ENCODE measurements at places on chromosomes 13 and 19.

DNA sequence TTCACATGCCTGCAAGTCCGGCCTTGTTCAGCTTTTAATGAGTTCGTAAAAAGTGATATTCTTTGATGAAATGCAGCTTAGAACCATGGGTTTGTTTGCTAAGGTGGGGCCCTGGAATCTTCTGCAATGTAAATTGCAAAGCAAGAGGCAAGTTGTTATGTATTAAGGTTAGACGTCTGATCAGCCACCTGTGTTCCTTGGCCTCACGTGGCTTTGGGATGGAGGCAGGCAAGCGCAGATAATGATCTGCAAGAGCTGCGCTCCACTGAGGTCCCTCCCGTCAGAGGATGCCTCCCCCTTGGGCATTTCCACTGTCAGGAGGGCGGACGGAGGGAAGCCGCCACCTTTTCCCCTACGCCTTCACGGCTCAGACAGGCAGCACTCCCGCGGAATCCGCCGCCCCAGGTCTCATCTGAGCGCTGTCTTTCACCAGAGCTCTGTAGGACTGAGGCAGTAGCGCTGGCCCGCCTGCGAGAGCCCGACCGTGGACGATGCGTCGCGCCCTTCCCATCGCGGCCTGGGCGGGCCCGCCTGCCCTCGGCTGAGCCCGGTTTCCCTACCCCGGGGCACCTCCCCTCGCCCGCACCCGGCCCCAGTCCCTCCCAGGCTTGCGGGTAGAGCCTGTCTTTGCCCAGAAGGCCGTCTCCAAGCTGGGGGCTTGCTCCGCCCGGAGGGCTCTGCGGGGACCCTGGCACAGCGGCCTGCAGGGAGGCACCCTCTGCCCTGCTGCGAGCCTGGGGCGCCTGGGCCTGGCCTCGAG, 110.9 kb downstream of the CRYL1 start:
- no peak for DNase-seq

- DNase-seq: no peak
Measured at GRCh38 chr13:35764326-35765015, 288.0 kb upstream of the MAB21L1 start.

GRCh38 chr19:13946414-13946813, 5.9 kb upstream of the DCAF15 start:
- DNase-seq: no peak

GRCh38 chr13:104301171-104301975, 1235.2 kb upstream of the SLC10A2 start:
- DNase-seq: no peak

- DNase-seq: no peak
Measured at GRCh38 chr19:40797963-40798682, 868 bp upstream of the EGLN2 start.

DNA sequence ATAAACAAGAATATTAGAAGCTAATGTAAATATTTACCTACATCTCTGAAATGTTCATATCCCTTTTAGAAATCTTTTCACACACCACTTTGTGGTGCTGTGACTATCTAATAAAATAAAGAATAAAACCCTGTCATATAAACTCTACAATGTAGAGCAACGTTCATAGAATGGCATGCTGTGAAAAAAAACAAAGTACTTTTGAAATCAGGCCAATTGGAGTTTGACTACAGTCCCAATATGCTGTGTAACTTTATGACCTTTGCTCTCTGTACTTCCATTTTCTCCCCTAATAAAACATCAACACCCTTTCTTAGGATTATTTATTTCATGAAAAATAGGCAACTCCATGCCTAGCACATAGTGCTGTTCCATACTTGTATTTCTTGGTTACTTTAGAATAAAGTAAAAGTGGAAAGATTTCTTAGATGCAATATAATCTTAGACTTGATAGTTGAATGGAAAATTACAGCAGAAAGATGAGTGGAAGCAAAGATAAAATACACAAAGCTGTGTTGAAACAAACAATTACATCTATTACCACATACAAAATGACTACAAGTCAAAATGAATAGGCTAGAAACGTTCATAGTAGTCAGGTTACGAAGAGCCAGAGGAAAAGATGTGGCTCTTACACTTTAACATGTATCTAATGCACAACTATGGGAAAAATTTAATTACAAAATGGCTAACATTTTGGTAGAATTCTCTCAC, 613.2 kb upstream of the SLITRK5 start:
- no peak for DNase-seq

DNA sequence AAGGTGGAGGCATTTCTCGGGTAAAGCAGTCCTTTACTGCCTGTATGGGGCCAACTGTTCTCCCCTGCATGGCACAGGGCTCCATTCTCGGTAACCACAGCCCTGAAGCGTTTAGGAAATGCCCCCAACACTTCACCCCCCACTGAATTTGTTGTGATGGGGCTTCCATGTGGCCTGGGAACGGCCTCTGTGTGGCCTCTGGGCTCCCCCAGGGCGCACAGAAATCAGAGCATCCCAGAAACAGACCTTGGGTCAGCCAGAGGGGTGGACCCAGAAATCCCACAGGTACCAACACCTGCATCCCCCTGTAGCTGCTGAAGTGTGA, 153.7 kb upstream of the VSTM2B start:
- DNase-seq: no peak

GRCh38 chr19:1247748-1248138, 640 bp upstream of the MIDN start:
- no peak for DNase-seq

DNA sequence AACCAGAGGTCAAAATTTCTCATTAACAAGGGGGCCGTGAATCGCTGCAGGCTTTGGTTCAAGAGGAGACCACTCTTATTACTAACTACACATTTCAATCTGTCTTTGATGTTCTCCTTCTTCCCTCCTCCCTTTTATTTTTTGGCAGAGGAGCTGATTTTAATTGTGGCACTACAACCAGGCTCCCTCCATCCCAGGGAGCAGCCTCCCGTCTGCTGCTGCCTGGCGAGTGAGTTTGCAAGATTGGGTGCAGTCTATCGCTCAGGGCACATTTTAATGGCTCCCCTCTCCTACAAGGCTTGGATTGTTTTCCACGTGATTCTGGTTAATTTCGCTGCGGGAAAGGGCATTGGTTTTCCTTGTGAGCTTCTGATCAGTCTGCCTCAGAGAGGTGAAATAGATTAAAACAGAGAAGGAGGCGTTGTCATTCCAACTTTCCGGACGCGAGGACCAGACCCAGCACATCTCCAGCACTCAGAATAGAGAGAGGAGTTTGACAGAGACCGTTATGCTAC, 81.4 kb downstream of the KCTD15 start:
- DNase-seq: no peak

DNA sequence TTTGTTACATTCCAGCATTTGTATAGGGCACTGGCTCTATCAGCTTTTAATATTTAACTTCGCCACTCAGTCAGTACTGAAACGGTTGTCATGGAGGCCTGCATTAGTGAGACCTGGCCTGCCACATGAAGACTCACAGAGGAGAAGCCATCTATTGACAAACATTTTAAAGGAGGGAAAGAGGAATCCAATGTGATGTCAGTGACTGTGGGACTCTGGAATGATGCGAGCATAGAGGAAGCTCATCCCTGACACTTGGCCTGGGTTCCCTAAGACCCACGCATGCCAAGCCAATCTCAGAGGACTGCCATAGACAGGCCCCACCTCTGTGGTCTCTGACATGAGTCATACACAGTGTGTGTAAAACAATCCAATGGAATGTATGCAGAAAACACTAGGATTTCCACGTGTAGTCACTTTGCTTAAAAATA, 7.9 kb upstream of the DPY19L3 start:
- DNase-seq: no peak

DNA sequence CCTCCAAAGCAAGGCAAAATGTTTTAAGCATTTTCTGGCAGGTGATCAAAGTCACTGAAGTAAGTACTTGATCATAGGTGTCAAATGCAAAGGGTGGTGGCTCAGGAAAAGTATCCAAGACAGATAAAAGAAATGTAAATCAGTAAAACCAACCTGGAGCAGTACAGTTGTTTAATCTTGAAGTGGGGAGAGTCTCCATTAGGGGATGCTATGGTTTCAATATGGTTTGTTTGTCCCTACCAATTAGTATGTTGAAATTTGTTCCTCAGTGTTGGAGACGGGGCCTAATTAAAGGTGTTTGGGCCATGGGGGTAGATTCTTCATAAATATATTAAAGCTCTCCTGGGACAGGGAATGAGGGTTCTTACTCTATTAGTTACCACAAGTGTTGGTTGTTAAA, 1781.7 kb upstream of the PRR20A start:
- peak; percentile 6 for DNase-seq

DNA sequence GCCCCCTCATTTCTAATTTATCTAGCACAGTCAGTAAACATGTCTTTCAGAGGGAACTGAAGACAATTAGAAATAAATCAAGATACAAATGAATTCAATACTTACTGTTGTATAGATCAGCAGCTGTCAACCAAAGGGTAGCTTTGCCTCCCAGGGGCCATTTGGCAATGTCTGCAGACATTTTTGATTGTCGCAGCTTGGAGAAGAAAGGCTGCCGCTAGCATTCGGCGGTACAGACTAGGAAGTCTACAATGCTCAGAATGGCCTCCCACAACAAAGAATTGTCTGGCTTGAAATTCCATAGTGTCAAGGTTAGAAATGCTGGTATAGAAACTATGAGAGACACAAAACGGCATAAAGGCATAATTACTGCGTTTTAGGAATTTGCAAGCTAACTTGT, 91.6 kb downstream of the RGCC start:
- no peak for DNase-seq

GRCh38 chr19:37513397-37513796, 6.7 kb downstream of the ZNF793 start:
- DNase-seq: no peak

GRCh38 chr13:109361562-109362289, 424.7 kb downstream of the IRS2 start:
- no peak for DNase-seq

- no peak for DNase-seq
Measured at GRCh38 chr13:66367356-66367755, 862.8 kb downstream of the PCDH9 start.

GRCh38 chr19:9914315-9915207, 21.8 kb downstream of the OLFM2 start:
- DNase-seq: peak; percentile 81

- no peak for DNase-seq
Measured at GRCh38 chr13:50291611-50292010, 276.4 kb downstream of the KCNRG start.

DNA sequence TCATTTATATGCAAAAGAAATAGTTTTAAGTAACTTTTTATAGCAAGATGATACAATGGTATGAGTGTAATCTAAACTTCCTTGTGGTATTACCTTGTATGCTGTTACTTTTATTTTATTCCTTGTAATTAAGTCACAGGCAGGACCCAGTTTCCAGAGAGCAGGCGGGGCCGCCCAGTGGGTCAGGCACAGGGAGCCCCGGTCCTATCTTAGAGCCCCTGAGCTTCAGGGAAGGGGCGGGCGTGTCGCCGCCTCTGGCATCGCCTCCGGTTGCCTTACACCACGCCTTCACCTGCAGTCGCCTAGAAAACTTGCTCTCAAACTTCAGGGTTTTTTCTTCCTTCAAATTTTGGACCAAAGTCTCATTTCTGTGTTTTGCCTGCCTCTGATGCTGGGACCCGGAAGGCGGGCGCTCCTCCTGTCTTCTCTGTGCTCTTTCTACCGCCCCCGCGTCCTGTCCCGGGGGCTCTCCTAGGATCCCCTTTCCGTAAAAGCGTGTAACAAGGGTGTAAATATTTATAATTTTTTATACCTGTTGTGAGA, 10.2 kb downstream of the PLPPR3 start:
- no peak for DNase-seq

- no peak for DNase-seq
Measured at GRCh38 chr13:28166257-28166656, 27.9 kb downstream of the PAN3 start.

GRCh38 chr19:43552616-43553015, 19.6 kb downstream of the ZNF575 start:
- no peak for DNase-seq

DNA sequence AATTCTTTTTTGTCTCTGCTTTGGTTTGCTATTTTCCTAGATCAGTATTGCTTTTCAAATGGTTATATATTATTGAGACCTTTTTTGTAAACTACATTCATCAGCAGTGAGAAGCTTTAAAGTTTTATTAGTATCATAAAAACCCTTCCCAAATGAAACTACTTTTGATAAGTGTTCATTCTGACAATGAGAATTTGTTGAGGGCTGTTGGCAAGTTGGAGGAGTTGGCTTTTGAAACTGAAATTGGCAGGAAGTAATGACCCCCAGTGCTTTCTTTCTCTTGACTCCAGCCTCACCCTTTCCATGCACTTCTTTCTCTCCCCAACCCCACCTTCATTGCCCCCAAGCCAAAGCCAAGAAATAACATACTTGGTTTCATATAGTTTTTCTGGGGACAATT, 113.8 kb downstream of the ZIC5 start:
- DNase-seq: no peak

- DNase-seq: no peak
Measured at GRCh38 chr19:7676376-7676775, 514 bp upstream of the MCEMP1 start.

DNA sequence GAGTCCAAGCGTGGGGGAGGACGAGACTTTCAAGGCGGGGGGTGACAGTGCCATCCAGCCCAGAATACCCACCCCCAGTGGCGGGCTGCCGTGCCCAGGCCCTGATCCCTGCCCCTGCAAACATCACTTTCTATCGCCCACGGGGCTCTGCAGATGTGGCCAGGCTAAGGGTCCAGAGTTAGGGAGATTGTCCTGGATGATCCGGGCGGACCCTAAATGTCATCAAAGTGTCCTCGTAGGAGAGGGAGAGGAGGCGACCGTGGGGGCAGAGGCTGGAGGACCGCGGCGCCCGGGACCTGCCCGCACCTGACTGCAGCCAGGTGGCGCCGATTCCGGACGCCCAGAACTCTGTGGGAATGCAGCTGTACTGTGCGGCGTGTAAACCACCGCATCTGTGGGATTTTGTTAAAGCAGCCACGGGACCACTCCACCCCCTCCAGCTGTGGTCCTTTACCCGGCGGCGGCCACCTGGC, 32.4 kb downstream of the GJA3 start:
- peak; percentile 49 for DNase-seq

- no peak for DNase-seq
Measured at GRCh38 chr13:104270731-104271130, 1204.5 kb upstream of the SLC10A2 start.

DNA sequence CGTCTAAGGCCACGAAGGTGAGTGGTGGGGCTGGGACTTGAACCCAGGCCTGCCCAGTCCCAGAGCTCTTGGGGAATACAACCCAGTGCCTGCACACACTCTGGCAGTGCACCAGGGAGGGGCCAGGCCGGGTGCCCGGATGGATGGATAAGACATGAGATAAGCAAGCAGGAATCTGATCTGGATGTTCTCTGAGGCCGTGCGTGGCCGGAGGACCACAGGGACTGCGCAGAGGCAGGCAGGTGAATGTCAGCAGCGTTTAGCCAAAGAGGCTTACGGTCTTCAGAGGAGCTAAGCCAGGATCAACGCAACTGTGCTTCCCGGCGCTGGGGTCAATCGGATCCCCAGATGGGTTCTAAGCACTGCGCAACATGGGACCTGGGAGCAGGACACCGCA, 1.5 kb downstream of the ZNF787 start:
- DNase-seq: no peak

GRCh38 chr19:33815380-33816340, 19.0 kb downstream of the KCTD15 start:
- no peak for DNase-seq
